ENCODE measurements at places on chromosomes 3 and 15.
A peak's percentile ranks its signal among the peaks of the same experiment; 100 is the strongest.

- no peaks in the 10 kb centered on the region for H3K36me3 ChIP-seq
- no peak overlapping the region for H3K27ac ChIP-seq
- H3K4me1 ChIP-seq, result no peaks in the 10 kb centered on the region
- no peak for DNase-seq
These were observed 61.4 kb downstream of the CLDN11 start for GRCh38 chr3:170480111-170480510.

DNA sequence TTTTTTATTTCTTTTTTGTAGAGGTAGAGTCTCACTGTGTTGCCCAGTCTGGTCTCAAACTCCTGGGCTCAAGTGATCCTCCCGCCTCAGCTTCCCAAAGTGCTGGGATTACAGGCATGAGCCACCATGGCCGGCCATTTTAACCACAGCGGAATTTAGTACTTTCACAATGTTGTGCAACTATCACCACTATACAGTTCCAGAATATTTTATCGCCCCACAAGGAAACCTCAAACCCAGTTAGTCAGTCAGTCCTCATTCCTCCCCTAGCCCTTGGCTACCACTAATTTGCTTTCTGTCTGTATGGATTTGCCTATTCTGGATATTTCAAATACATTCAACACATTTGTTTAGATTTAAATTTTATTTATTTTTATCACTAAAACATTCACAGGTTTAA lies 15.5 kb upstream of the HOMER2 start:
- H3K36me3 ChIP-seq, result no peaks in the 10 kb centered on the region
- H3K4me3 ChIP-seq, result no peak overlapping the region
- no peaks in the 10 kb centered on the region for H3K27me3 ChIP-seq
- H3K27ac ChIP-seq, result no peak overlapping the region

DNA sequence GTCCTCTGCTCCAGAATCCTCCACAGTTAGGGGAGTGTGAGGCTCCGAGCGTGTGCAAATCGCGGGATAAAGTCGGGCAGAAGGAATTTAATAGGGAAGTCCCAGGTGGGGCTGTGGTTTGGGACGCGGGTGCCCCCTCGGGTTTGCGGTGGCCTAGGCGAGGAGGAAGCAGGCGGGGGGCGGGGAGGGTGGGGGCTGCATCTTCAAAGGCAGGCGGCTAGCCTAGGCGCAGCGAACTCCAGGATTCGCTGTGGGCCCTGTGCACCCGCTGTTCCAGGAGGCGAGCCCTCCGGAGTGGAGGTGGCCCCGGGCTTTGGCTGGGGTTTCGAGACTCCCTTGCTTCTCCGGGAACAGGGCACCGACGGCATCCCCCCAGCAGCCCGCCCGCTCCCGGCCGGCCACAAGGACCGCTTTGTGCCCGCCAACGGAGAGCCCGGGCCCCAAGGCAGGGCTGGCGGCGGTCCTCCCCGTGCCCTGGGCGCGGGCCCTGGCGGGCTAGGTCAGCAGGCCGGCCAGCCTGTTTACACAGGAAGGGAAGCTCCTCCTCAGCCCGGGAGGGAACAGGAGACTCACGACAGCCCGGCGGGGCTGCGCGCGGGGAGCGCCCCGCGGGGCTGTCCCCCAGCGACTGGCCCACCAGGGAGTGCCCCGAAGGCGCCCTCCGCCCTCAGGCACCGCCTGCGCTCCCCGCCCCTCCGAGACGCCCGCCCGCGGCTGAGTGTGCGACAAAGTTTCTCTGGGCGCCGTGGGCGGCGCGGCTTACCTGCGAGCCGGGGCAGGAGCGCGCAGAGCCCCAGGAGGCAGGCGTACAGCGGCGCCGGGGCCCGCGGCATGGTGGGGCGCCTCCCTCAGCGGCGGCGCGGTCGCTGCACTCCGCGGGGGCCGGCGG lies 753 bp downstream of the ITGB5 start:
- H3K36me3 ChIP-seq, result no peaks in the 10 kb centered on the region
- peak overlapping the region; percentile 95 for H3K27ac ChIP-seq
- peak; percentile 55 for DNase-seq

DNA sequence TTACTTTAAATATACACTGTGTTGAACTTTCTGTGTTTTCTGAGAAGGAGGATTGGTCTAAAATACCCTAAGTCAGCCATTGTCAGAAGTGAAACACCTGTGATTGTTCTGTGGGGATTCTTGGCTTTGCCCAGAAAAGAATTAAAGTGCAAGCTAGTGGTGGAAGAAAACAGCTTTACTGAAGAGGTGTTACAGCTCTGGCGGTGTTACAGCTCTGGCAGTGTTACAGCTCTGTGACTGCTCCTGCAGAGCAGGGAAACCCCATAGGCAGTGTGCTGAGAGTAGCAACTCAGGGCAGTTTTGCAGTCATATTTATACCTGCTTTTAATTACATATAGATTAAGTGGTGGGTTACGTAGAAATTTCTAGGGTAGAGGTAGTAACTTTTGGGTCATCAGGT lies 66.6 kb downstream of the C3orf20 start:
- no peak for DNase-seq
- no peaks in the 10 kb centered on the region for H3K27me3 ChIP-seq
- no peak overlapping the region for H3K27ac ChIP-seq
- H3K4me1 ChIP-seq, result no peaks in the 10 kb centered on the region

GRCh38 chr3:27508424-27508823 lies 24.2 kb upstream of the SLC4A7 start:
- H3K4me3 ChIP-seq, result no peak overlapping the region
- no peak for DNase-seq
- no peaks in the 10 kb centered on the region for H3K4me1 ChIP-seq
- H3K27ac ChIP-seq, result no peak overlapping the region
- no peaks in the 10 kb centered on the region for H3K27me3 ChIP-seq

DNA sequence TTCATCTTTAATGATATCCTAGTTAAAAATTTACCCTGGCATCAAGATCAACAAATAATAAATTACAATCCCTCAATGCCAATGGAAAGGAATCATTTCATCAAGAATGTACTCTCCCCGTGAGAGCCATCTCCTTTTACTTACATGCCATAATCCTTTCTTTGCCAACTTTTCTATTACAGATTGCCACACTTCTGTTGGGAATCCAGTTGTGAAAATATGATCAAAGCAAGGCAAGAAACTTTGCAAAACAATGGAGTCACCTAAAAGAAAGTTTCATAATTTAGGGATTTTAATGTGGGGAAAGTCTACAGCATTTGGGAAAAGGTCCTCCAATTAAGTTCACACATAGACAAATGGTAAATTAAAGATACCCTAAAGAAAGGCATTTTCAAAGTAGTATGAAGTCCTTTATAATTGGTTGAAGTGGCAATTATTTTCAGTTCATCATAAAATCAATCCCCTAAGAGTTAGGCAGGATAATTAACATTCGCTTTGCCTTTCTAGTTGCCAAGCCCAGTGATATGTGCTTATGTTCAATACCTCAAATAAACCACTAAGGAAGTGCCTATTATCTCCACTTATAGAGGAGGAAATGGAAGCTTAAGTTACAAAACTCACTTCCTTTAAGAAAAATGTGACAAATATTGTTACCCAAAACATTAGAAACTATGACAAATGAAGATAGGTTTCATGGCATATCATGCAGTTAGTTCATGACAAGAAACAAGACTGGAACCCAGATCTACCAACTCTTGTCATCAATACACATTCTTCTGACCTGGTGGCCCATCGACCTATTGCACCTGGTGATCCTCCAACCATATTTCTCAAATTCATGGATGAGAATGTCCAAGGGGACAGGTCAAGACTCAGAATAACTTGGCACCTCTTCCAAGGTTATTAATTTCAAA lies 49.1 kb downstream of the TRANK1 start:
- no peak for DNase-seq
- no peak overlapping the region for H3K27ac ChIP-seq
- H3K36me3 ChIP-seq, result no peaks in the 10 kb centered on the region
- no peaks in the 10 kb centered on the region for H3K4me1 ChIP-seq

GRCh38 chr3:47002171-47003055 lies 22.9 kb downstream of the NBEAL2 start:
- peaks cover 11% of the 10 kb centered on the region for H3K36me3 ChIP-seq
- H3K4me1 ChIP-seq, result no peaks in the 10 kb centered on the region
- H3K27me3 ChIP-seq, result no peaks in the 10 kb centered on the region
- DNase-seq, result peak; percentile 44
- H3K27ac ChIP-seq, result no peak overlapping the region

DNA sequence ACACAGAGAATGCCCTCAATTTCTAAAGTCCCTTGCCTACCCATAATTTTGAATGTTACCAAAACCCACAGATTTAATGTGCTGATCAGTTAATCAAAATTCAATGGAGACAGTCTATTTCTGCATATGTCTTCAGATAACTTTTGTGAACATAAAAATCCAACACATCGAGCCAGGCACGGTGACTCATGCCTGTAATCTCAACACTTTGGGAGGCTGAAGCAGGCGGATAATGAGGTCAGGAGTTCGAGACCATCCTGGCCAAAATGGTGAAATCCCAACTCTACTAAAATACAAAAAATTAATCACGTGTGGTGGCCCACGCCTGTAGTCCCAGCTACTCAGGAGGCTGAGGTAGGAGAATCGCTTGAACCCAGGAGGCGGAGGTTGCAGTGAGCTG lies 49.3 kb downstream of the PEAK1 start:
- no peaks in the 10 kb centered on the region for H3K4me1 ChIP-seq
- H3K36me3 ChIP-seq, result no peaks in the 10 kb centered on the region
- H3K27ac ChIP-seq, result no peak overlapping the region

- H3K36me3 ChIP-seq, result no peaks in the 10 kb centered on the region
- H3K4me1 ChIP-seq, result no peaks in the 10 kb centered on the region
- DNase-seq, result no peak
- H3K27ac ChIP-seq, result no peak overlapping the region
These were observed 127.2 kb downstream of the NFKBIZ start for GRCh38 chr3:101976473-101976872.

- no peaks in the 10 kb centered on the region for H3K36me3 ChIP-seq
- no peak overlapping the region for H3K4me3 ChIP-seq
- H3K27me3 ChIP-seq, result no peaks in the 10 kb centered on the region
- DNase-seq, result no peak
- H3K27ac ChIP-seq, result no peak overlapping the region
These were observed 67.7 kb upstream of the OXTR start for GRCh38 chr3:8837162-8837561.

GRCh38 chr15:39125226-39125625 lies 455.7 kb upstream of the THBS1 start:
- no peaks in the 10 kb centered on the region for H3K27me3 ChIP-seq
- H3K36me3 ChIP-seq, result no peaks in the 10 kb centered on the region
- H3K4me1 ChIP-seq, result no peaks in the 10 kb centered on the region
- H3K27ac ChIP-seq, result no peak overlapping the region
- no peak overlapping the region for H3K4me3 ChIP-seq

DNA sequence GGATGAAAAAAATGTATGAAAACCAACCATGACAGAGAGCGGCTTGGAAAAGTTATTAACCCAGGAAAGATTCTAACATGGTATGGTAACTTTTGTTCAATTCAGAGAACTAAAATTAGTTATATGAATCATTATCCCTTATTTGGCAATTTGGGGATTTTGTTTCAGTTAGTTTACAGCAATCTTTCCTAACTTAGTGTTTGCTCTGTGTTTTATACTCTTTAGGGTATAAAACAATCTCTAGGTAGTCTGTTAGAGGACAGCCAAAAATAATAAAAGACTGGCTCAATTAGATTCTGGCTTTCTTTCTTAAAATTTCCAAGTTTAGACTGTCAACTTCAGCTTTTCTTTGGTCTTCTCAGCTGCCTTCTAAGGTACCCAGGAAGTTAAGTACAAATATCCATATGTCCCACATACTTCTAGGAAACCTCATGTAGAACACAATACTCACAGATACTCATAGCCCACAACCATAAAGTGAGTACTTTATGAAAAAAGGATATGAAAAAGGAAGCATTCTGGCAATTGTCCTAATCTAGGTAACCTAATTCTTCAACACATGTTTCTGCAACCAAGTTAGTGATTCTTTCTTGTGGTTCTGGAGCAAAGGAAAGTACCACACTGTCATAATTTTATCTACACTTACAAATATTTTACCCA lies 849.3 kb downstream of the ROBO1 start:
- no peak overlapping the region for H3K27ac ChIP-seq
- no peaks in the 10 kb centered on the region for H3K4me1 ChIP-seq
- no peak overlapping the region for H3K4me3 ChIP-seq
- no peak for DNase-seq

DNA sequence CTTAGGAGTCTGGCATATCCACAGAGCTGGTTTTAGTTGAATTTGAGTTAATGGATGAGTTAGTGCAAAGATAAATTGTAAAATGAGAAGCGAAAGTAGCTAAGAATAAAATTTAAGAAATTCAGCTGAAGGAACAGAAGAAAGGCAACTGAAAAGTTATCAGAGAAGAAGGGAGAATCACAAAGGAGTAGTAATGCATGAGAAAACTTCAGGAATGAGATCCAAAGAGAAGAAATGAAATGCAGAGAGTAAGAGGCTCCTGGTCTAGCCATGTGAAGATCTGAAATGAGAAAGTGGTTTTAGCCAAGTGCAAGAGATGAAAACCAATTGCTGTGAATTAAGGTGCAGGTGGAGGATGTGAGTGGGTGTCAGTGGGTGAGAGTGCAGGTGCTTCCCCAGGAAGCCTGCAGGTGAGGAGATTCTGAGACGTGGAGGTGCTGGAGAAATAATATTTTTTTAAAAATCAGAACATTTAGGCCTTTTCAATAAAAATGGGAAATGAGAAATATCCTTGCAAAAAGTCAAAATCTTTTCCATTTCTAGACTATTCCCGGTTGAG lies 18.5 kb downstream of the KBTBD8 start:
- H3K27ac ChIP-seq, result no peak overlapping the region
- H3K36me3 ChIP-seq, result no peaks in the 10 kb centered on the region
- no peaks in the 10 kb centered on the region for H3K27me3 ChIP-seq
- DNase-seq, result no peak
- H3K4me1 ChIP-seq, result no peaks in the 10 kb centered on the region

GRCh38 chr3:71393093-71393492 lies 190.4 kb downstream of the FOXP1 start:
- no peak overlapping the region for H3K27ac ChIP-seq
- DNase-seq, result no peak
- no peaks in the 10 kb centered on the region for H3K27me3 ChIP-seq
- no peak overlapping the region for H3K4me3 ChIP-seq

DNA sequence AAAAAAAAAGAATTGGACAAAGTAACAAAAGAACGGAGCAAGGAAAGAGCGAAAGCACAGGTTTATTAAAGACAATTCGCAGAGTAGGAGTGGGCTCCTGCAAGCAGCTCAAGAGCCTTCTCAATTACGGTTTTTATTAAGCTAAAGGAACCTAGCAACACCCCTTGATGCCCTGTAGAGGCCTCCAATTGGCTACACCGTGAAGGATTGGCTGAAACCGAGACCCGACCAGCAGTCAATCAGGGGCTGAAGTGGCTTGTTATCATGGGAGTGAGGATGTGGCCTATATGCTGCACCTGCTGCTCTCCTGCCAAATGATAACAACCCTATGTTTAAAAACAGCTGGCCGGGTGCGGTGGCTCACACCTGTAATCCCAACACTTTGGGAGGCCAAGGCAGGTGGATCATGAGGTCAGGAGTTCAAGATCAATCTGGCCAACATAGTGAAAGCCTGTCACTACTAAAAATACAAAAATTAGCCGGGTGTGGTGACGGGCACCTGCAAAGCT lies 20.4 kb upstream of the AP3B2 start:
- no peaks in the 10 kb centered on the region for H3K27me3 ChIP-seq
- DNase-seq, result no peak
- H3K4me3 ChIP-seq, result no peak overlapping the region
- no peaks in the 10 kb centered on the region for H3K4me1 ChIP-seq

- no peaks in the 10 kb centered on the region for H3K4me1 ChIP-seq
- DNase-seq, result no peak
- H3K27ac ChIP-seq, result peak overlapping the region; percentile 32
- H3K36me3 ChIP-seq, result no peaks in the 10 kb centered on the region
- no peaks in the 10 kb centered on the region for H3K27me3 ChIP-seq
These were observed 48.5 kb downstream of the CCNB2 start for GRCh38 chr15:59153466-59153865.
